ENCODE measurements at places on chromosomes 5 and 9. TPM values are rescaled to one million over a fixed set of nuclear protein-coding genes. Genes with fewer than 3 reads are reported as not detected.

Gene NTRK2
- polyA plus RNA-seq, result 2.4 TPM

Gene PCDHB13
- 6.0 TPM for polyA plus RNA-seq

DNA sequence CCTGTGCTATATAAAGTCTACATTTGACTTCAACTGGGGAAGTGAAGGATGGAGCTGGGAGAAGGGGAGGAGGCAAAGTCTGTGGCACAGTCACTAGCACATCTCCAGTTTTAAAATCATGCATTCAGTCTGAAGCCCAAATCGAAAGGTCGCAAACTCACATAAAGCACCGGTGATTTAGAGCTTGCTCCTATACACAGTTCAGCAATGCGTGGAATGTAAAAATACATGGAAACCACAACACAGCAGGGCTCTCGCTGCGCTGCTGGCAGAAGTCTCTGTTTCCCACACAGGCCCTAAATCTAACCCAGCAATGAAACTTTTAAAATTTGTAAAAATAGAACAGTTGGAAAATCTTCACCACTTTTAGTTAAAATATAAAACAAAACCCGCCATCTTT is 68.2 kb downstream of the EBF1 start:
- DNase-seq, result no peak

GRCh38 chr5:118863345-118863744 is 125.0 kb downstream of the DTWD2 start:
- no peak for DNase-seq

DNA sequence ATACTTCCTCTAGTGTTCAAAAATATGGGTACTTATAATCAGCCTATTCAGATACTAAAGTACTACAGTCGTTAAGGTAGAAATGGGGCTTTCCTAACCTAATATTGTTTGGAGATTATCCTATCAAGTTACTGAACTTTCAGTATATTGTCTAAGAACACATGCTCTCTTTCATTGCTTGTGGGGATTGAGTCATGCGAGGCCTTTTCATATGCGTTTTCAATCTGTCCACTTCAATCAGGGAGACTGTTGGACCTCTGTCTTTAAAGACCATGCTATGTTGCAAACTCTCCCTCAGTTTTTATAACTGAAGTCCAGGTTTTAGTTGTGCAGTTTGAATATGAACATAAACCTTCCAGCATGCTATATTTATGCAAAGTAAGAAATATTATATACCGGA is 15.0 kb downstream of the PRR16 start:
- no peak for DNase-seq

DNA sequence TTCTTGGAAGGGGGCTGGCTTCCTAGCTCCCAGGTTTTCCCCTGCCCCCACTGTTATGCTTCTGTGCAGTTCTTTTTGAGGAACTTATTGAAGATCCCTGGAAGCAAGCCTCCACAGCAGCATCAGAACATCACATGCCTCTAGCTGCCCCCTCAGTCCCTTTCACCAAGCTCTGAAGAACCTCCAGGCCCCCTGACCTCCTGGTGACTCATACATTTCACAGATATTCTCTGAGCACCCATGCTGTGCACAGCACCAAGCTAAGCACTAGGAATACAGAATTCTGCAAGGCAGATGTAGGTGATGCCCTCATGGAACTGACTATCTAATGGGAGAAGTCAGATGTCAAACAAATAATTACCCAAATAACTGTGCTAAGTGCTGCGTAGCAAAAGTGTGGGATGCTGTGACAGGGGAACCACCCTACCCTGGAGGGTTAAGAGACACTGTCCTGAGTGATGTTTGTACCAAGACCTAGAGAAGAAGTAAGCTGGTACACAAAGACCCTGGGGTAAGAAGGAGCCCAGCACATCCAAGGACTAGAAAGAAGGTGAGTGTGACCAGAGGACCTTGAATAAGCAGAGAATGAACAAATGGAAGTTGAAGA is 213.7 kb upstream of the NR4A3 start:
- no peak for DNase-seq

GRCh38 chr5:39207345-39208045 is 11.9 kb downstream of the FYB1 start:
- no peak for DNase-seq

GRCh38 chr5:7415123-7415522 is 19.2 kb downstream of the ADCY2 start:
- DNase-seq, result no peak
